ENCODE measurements at places on chromosomes 16 and 17.

- DNase-seq: no peak
Measured at GRCh38 chr16:31186176-31186575, 6.2 kb downstream of the FUS start.

DNA sequence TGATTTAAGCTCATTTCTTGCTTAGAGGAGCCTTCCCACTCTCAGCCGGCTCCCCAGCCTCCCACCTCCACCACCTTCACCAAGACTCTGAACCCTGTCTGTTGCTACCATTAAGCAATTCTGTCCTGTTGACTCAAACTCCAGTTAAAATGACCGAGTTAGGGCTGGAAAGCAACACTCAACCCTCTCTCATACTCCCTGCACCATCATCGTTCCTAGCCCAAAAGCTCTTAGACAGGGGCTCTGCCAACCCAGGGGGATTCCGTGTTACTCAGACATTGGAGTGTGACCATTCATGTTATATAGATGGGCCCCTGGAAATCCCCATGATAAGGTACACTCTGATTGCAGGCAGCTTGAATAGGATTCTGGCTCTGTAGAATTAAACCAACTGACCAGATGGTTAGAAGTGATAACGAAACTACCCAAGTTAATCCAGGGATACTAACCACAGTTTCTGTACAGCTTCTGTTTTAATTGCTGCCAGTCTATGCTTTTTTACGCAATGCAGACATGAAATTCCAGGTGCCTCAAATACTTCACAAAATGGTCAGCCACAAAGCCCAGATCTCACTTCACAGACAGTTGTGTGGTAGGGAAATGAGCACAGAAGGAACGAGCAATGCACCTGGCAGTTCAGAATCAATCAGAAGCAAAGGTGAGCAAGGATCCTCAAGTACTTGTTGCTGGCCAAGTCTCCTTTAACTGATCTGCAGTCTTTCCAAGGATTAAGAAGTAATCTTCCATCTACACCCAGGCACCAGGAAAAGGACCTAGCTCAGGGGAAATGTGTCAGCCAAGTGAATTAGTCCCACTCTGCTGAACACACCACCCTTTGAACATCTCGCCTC, 2.1 kb downstream of the SSTR2 start:
- no peak for DNase-seq

DNA sequence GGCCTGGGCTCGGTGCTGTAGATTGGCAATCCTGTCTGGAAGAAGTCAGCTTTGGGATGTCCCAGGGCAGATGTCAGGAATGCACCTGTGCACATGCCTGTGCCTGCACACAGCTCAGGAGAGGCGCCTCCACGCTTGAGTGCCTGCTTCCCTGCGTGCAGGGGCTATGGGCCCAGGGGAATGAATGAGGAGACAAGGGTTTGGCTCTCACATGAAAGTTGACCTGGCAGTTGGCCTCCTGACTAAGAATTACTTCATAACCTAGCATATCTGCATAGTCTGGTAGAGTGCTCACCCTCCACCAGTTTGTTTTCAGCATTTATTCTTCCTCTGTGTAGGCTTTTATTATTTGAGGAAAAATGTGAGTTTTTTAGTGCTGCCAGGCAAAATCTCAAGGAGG, 50.0 kb downstream of the PLD6 start:
- DNase-seq: no peak

- no peak for DNase-seq
Measured at GRCh38 chr17:43707184-43707583, 45.5 kb upstream of the MEOX1 start.

DNA sequence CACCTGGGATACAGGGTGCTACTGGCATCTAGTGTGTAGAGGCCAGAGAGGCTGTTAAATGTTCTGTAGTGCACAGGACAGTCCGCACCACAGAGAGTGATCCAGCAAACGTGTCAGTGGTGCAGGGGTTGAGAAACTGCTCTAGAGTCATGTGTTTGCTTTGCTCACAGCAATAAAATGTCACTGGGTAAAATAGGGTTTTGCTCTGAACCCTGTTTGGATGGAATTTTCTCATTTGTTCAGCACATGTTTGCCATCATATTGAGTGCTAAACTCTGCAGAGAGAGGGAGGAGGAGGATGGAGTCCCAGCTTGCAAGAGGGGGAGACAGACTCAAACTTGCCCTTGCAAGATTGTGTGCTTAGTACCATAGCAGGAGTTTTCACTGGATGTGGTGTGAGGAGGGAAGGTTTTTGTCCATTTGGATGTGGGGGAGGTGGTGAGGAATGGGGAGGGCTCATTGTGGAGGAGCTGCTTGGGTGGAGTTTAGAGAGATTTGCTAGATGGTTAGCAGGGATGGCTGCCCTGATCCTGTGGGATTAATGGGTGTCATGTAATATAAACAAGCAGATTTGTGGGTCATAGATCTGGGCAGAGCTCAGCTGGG, 11.8 kb downstream of the PLCG2 start:
- no peak for DNase-seq

DNA sequence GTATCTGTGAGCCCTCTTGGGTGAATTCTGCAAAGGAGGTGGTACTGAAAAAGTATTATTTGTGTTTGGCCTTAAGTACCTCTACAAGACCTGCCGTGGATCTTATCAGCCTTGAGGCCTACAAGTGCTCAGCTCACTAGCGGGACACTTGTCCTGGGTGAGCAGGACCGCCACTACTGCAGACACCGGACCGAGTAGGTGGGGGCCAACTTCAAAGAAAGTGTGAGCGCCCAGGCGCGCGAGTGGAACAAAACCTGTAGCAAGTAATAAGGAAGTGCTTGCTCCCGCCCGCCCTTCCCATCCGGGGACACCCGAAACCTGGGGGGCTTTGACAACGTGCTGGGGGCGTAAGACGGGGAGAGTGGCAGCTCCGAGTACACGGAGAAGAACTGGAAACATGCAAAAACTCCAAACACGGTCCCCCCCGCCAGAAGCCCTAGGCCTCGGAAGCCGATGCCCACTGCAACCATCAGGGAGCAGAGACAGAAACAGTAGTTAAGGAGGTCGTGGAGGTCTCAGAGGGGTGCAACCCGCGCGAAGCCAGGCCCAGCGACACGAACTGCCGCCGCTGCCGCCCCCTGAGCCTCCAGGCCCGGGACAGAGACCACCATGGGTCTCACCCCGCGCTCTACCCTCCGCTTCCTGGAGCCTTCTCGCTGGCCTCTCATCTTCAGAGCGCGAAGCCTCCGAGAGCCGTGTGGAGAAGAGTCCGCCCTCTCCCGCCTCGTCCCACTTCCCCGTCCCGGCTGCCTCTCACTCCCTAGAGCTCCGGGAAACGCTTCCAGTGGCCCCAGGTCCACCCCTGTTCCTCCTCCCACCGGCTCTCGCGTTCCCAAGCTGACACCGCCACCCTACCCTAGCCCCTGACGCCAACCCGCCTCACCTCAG, 537 bp downstream of the CNOT1 start:
- no peak for DNase-seq

GRCh38 chr17:17087424-17088015, 45.3 kb downstream of the MPRIP start:
- no peak for DNase-seq

- DNase-seq: no peak
Measured at GRCh38 chr16:86298758-86299134, 211.6 kb upstream of the FOXF1 start.

DNA sequence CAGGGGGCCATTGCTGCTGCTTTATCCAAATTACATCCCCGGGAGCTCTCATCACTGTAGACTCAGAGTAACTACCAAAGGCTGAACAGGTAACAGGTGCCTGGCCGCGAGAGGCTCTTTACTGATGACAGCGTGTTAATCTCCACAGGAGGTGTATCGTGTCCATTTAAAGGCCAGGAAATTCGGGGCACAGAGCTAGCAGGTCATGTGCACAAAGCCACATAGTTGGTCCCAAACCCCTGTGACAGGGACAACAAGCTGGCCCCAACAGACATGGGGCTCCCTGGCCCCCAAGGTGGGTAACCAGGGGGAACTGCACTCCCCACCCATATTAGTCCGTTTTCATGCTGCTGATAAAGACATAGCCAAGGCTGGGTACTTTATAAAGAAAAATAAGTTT, 55.3 kb upstream of the RBFOX3 start:
- DNase-seq: no peak

Data from HFF-Myc (cell line).